SW480 (cell line): ENCODE measurements at places on chromosomes 12 and 14.

DNA sequence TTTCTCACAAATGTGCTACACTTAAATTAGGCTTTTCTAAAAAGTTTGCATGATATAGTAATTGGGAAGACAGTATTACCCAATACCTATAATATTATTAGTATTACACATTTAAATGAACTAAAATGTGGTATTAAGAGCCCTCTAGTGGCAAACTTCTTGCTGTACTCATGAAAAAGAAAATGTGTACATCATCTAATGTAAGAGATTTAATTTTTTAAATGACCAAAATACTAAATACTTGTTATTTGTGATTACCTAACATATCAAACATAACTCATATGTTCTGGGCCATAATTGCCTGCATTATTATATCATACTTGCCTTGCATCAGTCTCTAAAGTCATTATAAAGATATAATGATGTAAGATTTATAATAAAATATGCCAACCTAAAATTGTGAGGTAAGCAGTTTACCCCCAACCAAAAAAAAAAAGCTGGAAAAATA, 64.2 kb downstream of the DNAI7 start:
- peak; percentile 87 for DNase-seq

DNA sequence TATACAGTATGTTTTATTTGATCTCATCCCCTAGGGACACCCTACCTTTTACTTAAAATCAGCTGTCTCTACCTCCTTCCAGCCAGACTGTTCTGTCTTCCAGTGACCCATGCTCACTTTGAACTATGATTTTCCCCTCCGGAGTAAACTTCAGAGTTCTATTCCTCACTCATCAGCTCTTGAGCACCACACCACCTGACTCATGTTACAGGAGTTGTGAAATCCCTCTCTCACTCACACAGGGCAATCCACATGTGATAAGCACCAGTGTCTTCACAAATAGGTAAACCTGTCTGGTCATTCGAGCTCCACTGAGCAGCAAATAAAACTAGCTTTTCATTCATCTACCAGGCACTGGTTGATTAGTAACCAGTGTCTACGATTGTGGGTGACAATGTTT, 177.3 kb upstream of the BMP4 start:
- DNase-seq = peak; percentile 47

- DNase-seq = no peak
These were observed 13.3 kb downstream of the CPM start for GRCh38 chr12:68919581-68920239.

- DNase-seq = no peak
These were observed 65.3 kb downstream of the NKX2-1 start for GRCh38 chr14:36454599-36455240.

- no peak for DNase-seq
These were observed 122.5 kb downstream of the DICER1 start for GRCh38 chr14:95034788-95035187.

- DNase-seq = no peak
These were observed 79.2 kb downstream of the CCDC88C start for GRCh38 chr14:91338379-91338778.

DNA sequence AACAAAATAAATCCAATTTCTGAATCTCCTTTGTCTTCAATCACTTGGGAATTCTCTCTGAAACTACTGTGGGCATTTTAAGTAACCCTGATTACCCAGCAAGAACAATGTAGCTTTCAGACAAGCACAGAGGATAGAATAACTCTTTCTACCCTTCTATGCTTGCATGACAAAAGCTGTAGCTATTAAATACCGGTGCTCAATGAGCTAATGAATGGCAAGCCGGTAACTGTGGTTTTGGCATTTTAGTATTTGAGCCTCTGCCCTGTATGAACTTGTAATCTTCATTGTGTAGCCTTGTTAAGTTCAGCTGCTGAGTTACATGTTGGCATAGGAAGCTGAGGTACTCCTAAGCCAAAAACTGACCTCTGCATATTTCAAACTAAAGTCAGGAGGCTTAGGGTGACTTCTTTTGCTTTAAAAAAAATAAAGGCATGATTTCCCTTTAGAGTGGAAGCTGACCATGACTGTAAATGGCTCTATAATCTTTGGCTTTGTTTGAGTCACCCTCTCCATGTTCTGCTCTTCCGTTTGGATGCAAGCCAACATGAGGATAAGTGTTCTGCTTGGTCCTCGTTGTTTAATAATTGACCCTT, 171.0 kb upstream of the HIF1A start:
- DNase-seq = peak; percentile 82

- DNase-seq = no peak
These were observed 205.9 kb downstream of the STXBP6 start for GRCh38 chr14:24844011-24844410.

DNA sequence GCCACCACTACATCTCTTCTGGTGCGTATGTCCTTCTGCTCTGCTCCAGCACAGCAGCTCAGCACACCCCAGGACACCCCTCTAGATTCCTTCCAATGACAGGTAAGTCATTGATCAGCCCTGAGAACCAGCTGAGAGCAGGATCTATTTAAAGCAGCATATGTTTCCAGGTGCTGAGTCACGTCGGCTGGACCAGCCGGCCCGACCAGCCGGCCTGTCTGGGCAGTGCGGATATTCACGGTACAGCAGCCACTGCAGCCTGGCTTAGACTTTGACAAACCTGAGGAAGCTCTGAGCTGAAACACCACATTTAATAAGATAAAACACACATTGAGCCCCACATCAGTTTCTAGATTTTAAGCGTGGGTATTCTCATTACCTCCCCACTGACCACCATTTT, 31.8 kb upstream of the RPH3A start:
- DNase-seq = no peak
